ENCODE measurements at places on chromosomes 1 and 21. TPM values are rescaled to one million over a fixed set of nuclear protein-coding genes. Genes with fewer than 3 reads are reported as not detected.

The DNAJC28 gene
- total RNA-seq: 0.22 TPM

The SPRR2B gene
- not detected for total RNA-seq

DNA sequence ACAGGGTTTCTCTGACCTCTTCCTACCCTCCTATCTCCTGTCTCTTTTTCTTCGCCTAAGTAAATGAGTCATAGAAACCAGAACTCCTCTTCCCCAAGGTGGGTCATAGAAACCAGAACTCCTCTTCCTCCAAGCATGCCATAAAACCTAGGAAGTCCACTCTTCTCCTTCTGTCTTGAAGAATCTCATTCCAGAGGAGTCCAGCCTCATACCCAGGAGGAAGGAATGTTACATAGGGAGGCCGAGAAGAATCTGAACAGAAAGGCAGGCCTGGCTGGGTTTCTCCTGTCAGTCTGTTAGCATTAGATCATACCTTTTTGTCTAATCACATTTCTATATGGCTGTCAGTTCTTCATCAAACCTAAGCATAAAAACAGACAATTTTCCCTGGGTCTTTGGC is 47.5 kb upstream of the WLS start:
- no peak for DNase-seq

GRCh38 chr21:38663282-38663681 is 142.4 kb upstream of the ETS2 start:
- no peak for DNase-seq

DNA sequence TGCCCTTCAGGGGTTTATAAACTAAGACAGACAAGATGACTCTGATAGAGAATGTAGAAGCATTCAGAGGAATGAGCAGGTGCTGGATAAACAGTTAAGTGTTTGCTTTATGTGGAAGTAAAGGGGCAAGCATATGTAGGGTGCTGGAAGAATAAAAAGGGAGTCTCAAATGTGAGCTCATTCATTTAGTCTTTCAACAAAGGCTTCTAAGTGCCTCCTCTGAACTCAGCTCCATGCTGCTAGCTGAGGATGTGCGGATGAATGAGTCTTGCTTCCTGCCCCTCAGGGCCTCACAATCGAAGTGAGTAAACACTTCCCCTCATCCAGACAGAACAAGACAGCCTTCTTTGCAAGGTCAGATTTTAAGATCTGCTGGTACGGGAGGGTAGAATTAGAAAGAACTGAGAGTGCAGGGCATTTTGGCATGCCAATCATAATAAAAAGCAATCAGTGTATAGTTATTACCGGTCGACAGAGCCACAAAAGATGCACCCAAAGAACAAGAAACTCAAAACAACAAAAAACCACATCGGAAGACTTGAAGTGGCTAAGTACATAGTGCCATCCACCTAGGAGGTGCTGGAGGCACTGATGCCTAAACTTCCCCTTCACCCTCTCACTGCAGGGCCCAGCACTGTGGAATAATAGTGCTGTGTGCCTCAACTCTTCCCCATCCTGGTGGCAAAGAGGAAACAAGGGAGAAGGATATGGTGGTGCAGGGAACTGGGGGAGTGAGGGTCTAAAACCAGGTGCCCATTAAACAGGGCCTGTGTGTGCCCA is 69.8 kb downstream of the TNR start:
- DNase-seq: no peak

DNA sequence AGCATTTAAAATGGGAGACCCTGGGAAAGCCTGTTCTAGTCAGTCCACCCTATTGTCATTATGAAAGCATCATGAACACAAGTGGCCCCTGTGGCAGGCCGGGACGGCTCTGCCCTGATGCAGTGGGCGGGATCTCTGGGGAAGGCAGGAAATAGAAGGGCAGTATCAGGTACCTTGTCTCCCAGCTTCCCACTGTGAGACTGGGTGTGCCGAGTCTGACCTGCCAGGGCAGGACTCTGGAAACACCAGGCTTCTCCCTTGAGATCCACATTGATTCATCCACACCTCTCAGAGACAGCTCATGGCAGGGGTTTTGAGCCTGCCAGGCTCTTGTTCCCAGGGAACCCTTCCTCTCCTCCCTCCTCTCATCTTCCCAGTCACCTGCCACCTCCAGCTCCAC is 24.5 kb upstream of the GNPAT start:
- DNase-seq: no peak
